ENCODE measurements at places on chromosomes 6 and 20.
A peak's percentile ranks its signal among the peaks of the same experiment; 100 is the strongest.

GRCh38 chr6:33759887-33760629 lies 13.4 kb upstream of the IP6K3 start:
- no peak for DNase-seq

- no peak for DNase-seq
Observed at GRCh38 chr6:53735896-53736295, 58.9 kb upstream of the LRRC1 start.

GRCh38 chr6:25279748-25280343 lies 672 bp downstream of the CARMIL1 start:
- DNase-seq, result no peak

- peak; percentile 30 for DNase-seq
Observed at GRCh38 chr6:41092421-41093140, 19.8 kb downstream of the NFYA start.
